ENCODE measurements at places on chromosomes 2 and 18.

GRCh38 chr18:12821408-12821807, 62.6 kb downstream of the PTPN2 start:
- DNase-seq = no peak

DNA sequence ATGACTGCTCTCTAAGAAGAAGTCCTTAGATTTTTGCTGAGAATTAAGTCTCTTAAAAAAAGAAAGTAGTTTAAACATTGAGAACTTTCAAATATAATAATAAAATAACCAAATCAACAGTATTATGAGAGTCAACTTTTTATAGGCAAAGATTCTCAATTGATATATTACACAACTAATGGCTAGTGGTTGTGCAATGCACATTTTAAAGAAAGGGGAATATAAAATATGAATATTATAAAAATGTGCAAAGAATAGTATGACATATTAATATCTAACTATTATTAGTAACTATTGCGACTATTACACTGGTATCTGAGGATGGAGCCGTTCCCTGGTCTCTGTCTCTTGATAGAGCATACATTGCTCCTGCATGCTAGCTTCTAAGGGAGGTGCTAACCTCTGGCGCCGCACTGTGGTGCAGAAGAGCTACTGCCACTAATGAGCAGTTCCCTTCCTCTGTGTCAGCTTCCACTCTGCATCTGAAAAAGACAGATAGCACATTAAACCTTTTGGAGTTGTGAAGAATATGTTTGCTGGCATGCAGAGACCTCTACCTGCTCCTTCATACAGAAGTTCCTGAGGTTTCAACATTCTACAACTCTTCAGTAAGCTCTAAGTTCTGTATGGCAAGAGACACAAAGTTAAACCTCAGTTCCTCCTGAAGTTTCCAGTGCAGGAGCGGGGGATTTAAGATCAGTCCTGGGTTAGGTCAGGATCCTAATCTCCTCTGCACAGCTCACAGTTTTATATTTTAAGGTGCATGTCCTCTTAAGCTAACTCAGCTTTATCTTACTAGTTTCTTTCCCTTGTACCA, 3.5 kb upstream of the SLC9A2 start:
- peak; percentile 29 for DNase-seq

DNA sequence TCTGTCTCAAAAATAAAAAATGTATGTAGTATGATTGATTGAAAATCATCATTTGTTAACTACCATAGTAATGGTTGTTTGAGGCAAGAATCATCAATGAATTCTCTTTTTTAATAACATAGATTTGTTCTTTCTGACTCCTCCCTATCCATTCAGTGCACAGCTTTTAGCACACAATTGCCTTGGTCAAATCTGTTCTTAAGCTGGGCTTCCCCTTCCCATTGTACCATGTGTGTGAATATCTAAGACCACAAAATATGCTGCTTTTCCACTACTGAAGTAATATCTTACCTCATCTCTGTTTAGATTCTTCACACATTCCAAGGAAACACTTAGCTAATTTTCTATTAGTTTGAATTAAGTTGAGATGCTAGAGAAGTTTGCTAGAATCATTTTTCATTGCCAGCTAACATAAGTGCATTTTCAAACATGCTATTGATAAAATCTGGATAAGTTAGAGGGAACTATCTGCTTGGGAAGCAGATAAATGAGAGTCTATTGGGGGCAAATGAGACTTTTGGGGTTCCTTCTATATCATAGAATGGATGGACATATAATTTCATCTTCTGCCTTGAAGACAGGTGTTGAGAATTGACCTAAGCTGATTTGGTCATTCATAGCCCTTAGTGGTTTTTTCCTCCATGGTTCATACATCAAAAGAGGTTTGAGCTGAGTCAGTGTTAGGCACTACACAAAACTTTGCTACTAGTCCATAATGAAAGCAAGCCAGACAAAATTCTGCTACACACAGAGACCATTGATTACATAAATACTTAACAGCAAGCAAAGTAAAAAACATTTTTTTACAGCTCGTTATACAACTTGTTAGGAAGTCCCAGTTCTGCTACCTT, 231.9 kb downstream of the PLCL1 start:
- DNase-seq = no peak

GRCh38 chr18:1466035-1466434, 561.4 kb downstream of the ADCYAP1 start:
- DNase-seq = no peak

GRCh38 chr18:3832025-3832638, 382.2 kb downstream of the TGIF1 start:
- no peak for DNase-seq

DNA sequence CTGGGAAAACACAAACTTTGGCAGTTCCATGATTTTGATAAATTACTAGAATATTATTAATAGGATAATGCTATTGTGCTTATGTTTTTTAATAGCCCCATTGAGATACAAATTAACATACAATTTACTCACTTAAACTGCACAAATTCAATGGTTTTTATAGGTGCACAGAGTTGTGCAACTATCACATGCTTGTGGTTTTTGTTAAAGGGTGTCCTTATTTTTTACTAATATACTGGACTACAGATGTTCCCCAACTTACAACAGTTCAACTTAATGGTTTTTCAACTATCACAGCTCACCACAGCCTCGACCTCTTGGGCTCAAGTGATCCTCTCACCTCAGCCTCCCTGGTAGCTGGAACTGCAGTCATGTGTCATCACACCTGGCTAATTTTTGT, 76.6 kb downstream of the OSBPL1A start:
- no peak for DNase-seq

DNA sequence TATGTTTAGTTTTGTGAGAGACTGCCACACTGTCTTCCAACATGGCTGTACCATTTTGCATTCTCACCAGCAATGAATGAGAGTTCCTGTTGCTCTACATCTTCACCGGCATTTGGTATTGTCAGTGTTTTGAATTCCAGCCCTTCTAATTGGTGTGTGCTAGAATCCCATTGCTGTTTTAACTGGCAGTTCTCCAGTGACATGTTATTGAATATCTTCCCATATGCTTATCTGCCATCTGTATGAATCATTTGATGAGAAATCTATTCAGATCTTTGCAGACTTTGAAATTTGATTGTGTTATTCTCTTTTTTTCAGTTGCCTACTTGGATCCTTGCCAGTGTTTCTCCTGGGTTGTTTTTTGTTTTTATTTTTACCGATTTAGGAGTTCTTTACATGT, 99.0 kb downstream of the SNTG2 start:
- no peak for DNase-seq

DNA sequence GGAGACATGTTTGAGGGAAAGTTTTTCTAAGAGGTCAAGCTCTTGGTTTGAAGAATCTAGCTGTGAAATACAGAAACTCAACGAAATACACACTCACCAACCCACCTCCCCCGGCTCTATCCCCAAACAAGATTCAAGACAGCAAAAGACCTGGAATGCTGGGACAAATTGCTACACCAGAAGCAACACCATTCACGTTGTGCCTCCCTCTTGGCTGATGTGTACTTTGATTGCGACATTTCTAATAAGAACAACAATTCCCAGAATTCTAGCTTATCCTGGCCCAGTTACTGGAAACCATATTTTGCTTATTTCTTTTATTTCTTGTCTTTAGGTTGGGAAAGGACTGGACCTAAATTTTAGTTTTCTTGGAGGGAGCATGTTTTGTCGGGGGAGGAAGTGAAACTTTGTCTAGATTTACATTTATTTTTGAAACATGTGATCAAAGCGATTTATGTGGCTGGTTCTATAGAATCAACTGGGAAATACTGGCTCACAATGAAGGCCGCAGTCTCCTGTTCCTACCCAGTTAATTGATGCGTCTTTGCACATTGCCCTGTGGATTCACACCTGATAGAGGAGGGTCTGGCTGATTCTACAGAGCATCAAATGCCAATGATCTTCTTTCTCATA, 29.6 kb upstream of the LPIN1 start:
- DNase-seq = no peak

DNA sequence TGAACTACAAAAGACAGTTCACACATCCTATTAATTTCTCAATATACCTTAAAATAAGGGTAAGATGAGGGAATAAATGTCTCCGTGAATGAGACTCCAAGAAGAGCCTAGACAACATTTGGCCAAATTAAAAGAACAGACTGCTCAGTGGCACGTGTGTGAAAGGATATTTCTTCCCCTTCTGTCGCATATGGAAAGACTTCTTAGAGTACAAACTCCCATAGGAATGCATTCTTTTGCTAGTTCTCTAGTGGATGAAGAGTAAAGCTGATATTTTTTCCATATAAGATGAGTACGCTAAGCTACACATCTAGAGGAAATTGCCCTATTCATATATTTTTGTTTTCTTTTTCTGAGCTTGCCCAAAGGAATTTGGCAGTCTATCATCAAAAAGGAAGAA, 710.0 kb upstream of the ID2 start:
- DNase-seq = no peak

DNA sequence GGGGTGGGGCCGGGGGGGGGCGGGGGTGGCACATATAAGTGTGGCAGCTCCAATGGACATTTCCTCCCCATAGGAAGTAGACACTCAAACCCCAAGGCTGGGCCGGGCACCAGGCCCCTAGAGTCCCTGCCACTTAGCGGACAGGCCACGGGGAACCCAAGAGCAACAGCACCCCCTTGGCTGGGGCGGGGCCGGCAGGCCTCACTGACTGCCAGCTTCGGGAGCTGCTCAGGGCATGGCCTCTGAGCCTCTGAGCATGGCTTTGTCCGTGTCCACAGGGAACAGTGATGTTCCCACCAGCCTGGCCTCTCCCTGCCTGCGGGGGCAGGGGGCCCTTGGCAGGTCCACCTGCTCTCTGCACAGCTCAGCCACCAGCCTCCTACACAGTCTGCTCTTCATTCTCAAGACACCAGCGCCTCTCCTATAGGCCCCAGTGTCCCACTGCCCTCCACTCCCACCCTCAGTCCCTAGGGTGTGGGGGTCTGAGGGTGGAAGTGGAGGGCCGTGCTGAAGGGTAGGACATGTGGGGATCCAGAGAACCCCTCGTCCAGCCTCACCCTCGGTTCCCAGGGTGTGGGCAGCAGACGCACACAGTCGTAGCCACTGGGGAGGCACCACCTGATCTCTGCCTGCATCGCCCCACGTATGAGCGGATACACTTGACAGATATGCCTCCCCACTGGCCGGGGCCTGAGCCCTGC, 106.7 kb downstream of the FAM210A start:
- DNase-seq = no peak

All from CD4-positive, alpha-beta T cell treated with Interleukin-12 subunit alpha and Interleukin-12 subunit beta, for 1 hour (primary cell).